ENCODE measurements at places on chromosomes 4 and X.

DNA sequence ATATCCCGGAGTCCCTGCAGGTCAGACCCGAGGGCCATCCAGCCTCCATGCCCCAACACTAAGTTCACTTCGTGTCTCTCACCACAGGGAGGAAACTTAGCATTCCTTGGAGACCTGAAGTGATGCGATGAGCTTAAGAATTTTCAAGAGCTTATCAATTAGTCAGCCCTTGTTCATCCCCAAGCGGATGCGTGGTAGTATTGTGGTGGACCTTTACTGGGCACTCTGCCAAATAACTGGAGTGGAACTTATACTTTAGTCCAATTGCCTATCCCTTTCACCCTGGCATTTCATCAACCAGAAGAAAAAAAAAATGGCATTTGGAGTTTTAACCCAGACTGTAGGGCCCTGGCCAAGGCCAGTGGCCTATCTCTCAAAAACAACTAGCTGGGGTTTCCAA lies 137.1 kb downstream of the RELL1 start:
- peaks cover 21% of the 10 kb centered on the region for H3K27me3 ChIP-seq
- H3K4me3 ChIP-seq: no peak overlapping the region
- no peak for DNase-seq
- H3K27ac ChIP-seq: no peak overlapping the region
- no peaks in the 10 kb centered on the region for H3K36me3 ChIP-seq

DNA sequence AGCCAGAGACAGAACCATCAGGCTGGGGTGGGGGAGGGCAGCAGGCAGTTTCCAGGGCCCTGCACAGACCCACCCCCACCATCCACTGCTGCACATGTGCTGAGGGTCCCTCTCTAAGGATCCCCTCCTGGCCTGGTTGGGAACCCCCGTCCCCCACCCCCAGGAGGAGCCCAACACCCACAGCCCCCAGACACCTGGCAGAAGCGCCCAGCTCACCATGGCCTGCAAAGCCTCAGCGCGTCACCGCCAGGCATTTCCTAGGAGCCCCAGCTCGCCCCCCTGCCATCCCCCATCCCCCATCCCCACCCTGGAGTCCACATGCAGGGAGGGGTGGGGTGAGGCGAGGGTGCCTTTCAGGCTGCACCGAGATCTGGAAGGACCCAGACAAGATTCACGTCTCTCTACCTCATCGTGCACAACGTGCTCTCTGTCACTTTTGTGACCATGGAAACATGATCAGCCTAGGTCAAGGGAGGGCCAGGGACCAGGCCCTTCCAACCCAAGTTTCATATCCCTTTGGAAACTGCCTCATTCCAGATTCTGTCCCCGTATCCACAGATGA lies 9.3 kb downstream of the MXD4 start:
- H3K27me3 ChIP-seq: no peaks in the 10 kb centered on the region
- peak overlapping the region; percentile 29 for H3K27ac ChIP-seq
- peaks cover 56% of the 10 kb centered on the region for H3K36me3 ChIP-seq
- H3K4me1 ChIP-seq: peaks cover 16% of the 10 kb centered on the region
- DNase-seq: no peak

DNA sequence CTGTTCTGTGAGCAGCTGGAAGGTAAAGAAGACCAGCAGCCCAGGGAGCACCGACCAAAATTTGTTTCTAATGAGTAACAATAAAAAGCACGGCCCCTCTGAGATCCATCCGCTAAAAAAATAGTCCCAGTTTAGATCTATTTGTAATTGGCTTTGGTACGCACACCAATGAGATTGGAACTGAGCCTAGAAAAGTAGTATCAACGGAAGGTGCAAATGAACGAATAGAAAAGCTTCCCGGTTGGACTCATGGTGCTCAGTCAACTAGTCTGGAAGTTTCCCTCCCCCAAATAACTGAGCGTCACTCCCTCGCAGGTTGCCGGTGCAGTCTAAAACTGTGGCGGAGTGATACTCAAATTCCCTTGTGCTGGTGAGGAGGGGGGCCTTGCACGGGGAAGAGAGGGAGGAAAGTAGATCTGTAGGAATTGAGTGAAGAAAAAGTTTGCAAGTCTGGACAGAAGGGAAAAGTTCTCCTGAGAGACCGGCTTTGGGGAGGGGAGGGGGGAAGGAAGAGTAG lies at the start of gene COL4A5:
TSS of gene COL4A5 (plus strand) at position 413 of the 517 bp plus-strand sequence. CDS start 288 bp downstream, outside the sequence.
- H3K27ac ChIP-seq: no peak within 1 kb of the TSS
- peaks cover 31% of the 10 kb centered on the region for H3K27me3 ChIP-seq
- no peaks in the 10 kb centered on the region for H3K4me1 ChIP-seq
- H3K4me3 ChIP-seq: peak within 1 kb of the TSS; percentile 36

DNA sequence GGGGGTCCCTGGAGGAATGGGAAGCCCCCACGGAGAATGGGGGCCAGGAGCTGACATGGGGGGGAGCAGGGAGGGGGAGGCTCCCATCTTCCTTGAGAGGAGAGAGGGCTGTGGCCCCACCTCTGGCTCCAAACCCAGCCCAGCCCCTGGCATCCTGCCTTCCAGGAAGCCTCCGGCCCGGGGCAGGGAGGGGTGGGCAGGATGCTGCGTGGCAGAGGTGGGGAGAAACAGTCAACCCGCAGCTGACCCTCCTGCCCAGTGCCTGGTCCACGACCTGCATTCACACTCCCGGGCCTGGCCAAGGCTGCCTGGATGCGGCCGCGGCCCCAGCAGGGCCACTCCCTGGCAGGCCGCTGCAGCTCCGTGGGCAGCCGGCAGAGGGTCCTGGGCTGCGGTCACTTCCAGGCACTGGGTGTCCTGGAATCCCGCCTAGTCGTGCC lies 39.0 kb downstream of the CPLX1 start:
- peaks cover 7% of the 10 kb centered on the region for H3K36me3 ChIP-seq
- peaks cover 12% of the 10 kb centered on the region for H3K4me1 ChIP-seq
- no peak for DNase-seq
- peaks cover 33% of the 10 kb centered on the region for H3K27me3 ChIP-seq
- no peak overlapping the region for H3K27ac ChIP-seq

DNA sequence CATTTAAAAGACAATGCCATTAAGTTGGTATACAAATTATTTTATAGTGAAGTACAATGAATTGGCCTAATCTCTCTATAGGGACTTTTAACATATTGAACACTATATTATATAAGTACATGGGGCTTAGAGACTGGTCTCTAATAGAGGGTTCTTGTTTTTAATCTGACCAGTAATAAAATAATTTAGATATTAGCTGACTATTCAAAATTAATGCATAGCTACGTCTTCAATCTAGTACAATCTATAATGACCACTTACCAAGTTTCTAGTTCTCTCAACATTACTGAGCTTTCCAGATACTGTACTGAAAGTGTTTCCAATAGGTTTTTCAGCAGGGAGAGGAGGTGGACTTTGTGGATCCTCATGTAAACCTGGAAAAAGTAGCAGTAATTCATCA lies 59.6 kb downstream of the RPS3A start:
- peaks cover 40% of the 10 kb centered on the region for H3K27me3 ChIP-seq
- no peak overlapping the region for H3K4me3 ChIP-seq
- no peak overlapping the region for H3K27ac ChIP-seq
- DNase-seq: no peak
